ENCODE measurements at places on chromosomes 11 and 22.

GRCh38 chr22:43293655-43294392 is 49.3 kb downstream of the SCUBE1 start:
- DNase-seq: no peak

DNA sequence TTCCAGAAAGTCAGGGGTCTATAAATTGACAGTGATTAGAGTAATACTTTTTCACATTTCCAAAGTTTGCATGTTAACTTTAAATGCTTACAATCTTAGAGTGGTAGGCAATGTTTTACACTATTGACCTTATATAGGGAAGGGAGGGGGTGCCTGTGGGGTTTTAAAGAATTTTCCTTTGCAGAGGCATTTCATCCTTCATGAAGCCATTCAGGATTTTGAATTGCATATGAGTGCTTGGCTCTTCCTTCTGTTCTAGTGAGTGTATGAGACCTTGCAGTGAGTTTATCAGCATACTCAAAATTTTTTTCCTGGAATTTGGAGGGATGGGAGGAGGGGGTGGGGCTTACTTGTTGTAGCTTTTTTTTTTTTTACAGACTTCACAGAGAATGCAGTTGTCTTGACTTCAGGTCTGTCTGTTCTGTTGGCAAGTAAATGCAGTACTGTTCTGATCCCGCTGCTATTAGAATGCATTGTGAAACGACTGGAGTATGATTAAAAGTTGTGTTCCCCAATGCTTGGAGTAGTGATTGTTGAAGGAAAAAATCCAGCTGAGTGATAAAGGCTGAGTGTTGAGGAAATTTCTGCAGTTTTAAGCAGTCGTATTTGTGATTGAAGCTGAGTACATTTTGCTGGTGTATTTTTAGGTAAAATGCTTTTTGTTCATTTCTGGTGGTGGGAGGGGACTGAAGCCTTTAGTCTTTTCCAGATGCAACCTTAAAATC is 5.3 kb downstream of the MALAT1 start:
- DNase-seq: no peak

DNA sequence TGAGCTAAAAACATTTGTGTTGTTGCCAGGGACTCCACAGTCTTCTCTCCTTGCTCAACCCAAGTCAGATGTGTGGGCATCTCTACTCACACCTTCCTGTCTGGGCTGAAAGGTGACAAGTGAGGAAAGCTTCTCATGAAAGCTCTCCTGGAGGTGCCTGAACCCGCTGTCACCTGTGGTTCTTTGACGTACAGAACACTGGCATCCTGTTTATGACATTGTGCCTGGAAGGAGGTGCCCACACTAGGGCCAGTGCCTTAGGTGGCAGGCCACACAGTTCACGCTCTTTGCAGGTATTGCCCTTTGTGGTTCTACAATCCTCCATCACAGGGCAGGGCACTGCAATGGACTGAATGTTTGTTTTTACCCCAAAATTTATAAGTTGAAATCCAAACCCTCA is 108.5 kb downstream of the CD44 start:
- DNase-seq: no peak

DNA sequence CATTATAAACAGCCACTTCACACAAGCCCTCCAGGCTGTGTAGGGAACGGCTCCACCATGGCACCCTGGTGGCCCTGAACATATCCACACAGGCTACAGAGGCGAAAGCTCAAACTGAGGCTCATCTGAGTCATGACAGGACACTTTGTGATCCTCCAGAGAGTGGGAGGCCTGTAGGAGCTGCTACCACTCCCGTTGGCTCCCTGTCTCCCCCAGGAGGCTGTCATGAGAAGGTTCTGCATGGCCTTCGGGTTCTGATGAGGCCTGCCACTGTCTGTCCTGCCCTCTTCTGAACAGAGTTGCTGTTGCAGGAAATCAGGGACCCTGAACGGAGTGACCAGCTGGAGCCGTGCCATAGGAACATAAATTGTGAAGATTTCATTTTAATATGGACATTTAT is 23.8 kb upstream of the ALDH3B2 start:
- peak; percentile 22 for DNase-seq

- peak; percentile 17 for DNase-seq
Measured at GRCh38 chr22:32985899-32986765, 72.0 kb downstream of the SYN3 start.

- no peak for DNase-seq
Measured at GRCh38 chr11:9604134-9604533, 30.7 kb downstream of the WEE1 start.

DNA sequence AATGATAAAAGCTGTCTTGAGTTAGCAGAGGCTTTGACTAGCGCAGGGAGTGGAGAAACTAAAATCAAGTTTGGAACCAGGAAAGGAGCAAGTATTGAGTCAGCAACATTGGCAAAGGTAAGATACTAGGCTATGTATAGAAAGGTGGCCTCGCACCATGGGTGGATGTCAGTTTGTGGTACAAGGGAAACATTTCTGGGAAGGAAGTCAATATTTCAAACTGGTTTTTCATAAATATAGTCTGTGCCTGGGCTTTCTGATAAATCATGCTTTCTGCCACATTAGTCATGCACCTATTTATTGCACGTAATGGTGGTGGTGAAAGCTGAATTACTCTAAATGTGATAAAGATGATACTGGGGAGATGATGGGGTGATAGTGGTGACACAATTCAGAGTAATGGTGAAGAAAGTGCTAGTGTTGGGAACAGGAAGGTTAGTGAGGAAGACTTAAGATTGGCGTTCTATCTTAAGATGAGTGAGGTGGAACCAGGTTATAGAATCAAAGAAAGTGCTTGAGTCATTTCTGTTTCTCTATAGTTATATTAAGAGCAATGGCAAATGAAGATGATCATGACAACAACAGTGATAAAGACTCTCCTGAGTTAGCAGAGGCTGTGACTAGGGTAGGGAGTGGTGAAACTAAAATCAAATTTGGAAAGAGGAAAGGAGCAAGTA is 729.0 kb downstream of the FAM181B start:
- DNase-seq: no peak

- no peak for DNase-seq
Measured at GRCh38 chr11:12757416-12757815, 83.2 kb downstream of the TEAD1 start.

DNA sequence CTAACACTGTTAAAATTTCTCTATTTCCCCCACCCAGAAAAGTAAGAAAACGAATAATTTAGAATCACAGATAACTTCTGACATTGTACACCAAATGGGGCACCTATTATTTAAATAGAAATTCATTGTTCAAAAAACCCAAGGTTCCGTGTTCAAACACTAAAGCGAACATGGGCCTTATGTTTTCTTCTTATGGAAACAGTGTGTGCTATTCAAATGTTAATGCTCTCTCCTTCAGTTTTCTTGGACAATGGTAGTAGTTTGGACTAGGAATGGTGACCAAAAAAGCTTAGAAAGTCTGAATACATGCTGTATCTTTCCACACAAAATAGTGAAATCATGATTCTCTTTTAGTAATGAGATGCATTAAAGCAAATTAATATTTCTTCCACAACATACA is 33.7 kb downstream of the VSIG10L2 start:
- no peak for DNase-seq

DNA sequence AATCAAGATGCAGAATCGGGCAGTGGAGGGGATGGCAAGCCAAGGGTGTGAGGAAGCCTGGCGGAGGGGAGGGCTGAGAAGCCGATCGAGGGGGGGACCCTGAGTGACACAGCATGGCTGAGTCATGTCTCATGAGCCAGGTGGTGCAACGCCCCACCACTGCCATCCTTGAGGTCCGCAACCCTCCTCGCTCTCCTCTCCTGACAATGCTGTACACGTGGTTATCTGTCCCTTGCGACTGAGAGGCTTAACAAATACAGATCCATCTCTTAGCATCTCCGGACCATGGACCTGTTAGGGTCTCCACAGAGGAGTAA is 14.2 kb downstream of the SLC22A12 start:
- no peak for DNase-seq

DNA sequence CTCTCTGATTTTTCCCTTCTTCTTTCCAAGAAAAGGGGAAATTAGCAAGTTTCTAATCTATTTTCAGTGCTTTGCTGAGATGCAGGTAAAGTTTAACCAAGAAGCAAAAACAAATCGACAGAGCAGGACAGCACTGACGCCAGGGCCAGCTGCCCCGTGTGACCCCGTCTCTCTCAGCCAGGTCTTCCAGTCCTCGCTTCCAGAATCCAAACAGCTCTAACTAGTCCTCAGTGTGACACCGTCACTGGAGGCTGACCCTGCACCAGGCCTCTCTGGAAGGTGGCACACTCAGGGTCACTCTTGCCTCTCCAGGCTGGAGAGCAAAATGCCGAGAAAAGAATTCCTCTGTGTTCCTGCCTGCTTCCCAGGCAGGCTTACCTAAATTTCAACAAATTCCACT is 44.8 kb downstream of the SHANK2 start:
- DNase-seq: no peak

- no peak for DNase-seq
Measured at GRCh38 chr11:121630041-121630440, 177.3 kb upstream of the SORL1-AS1 start.

DNA sequence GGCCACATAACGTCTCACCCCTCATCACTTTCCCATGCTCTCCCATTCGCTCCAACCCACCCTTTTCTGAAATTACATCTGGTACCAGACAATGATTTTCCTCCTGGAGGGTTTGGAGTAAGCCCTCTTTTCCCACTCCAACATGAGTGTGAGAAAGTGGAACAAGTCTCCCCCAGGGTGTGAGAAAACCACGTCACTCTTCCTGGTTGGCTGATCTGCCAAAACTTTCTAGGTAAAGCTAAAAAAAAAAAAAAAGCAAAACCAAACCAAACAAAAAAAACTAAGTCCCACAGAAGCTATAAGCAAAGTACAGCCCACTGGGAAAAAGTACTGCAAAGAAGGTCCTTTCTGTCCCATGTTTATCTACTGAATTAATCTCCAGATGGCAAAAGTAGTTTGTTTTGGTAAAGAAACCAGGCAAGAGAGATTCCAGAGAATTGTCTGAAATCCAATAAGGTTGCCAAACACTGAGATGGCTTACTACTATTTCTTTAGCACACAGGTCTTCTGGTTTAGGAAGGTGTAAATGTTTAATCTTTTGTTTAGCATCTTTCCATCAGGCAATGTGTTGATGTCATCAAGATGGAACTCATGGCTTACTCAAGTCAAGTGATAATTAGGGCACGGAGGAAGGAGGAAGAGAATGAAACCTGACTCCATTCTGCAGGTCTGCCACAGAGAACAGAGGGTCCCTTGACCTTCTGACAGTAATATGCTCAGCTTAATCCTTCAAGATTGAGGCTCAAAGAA is 395.6 kb downstream of the LARGE1 start:
- DNase-seq: no peak

- no peak for DNase-seq
Measured at GRCh38 chr22:17981497-17981896, 42.9 kb downstream of the MICAL3 start.

GRCh38 chr11:45110562-45110961 is 35.9 kb upstream of the PRDM11 start:
- DNase-seq: no peak

- no peak for DNase-seq
Measured at GRCh38 chr11:78909386-78909785, 334.7 kb upstream of the NARS2 start.

DNA sequence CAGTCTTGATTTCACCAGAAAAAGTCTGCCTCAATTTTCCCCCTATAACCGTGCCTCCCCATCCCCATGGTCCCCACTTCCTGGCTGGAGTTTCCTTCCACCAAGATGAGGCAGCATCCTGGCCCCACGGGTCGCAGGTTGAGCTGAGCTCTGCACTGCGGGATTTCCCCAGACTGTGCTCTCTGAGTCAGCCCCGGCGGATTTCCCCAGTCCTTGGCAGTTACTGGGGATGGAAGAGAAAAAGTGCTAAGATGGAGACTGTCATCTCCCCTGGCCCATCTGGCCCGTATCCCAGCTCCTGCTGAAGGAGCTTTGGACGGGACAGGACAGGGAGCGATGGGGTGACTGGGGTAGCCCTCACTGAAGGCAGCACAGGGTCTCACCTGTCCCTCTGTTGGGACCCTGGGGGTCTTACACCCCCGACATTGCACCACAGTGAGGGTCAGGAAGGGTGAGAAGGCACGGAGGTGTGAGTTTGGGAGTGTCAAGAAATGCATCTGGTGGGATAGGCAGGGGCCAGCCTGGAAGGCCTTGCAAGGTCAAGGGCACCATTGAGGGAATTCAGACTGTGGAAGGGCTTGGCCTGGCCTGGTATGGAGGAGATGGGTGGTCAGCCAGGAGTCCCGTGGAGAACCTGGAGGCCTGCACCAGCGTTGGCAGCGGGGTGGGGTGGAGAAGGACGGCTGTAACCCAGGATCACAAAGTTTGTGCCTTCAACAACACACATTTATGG is 36.5 kb downstream of the NADSYN1 start:
- peak; percentile 45 for DNase-seq

DNA sequence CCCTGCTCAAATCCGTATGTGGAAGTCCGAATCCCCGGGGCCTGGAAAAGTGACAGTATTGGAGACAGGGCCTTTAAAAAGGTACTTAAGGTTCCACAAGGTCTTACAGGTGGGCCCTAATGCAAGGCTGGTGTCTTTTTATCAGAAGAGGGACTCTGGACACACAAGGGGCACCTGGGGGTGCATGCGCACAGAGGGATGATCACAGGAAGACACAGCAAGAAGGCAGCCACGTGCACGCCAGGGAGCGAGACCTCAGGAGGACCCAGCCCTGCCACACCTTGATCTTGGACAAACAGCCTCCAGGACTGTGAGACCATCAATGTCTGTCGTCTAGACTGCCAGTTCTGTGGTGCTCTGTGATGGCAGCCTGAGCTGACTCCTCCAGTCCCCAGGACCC is 96.5 kb downstream of the SHANK2 start:
- DNase-seq: no peak

DNA sequence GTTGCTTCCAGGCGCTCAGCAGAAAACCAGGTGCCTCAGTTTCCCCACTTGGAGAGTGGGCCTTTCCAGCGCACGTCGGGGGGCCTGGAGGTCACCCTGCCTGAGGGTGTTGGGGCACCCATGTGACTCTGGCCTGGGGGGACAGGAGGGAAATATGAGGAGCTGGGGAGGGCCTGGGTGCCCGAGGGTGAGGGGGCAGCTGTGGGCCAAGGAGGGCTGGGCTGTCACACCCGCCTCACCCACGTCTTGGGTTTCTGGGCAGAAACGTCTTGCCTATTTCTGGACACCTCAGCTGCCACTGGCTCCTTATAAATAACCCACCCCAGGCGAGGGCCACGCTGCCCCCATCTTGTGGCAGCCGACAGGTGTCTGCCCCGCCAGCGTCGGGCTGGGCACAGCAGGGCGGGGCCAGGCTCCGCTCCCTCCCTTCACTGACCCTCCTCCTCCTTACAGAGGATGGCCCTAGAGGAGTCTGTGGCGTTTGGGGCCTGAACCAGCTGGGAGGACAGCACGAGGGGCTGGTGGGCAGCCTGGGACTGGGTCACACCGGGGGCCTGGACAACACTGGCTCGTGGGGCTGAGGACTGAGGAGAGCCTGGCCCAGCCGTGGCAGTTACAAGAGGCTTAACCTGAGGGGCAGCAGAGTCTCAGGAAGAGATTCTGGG is 1.5 kb downstream of the TNNT3 start:
- DNase-seq: no peak
